ENCODE measurements at places on chromosomes 5 and 9.

DNA sequence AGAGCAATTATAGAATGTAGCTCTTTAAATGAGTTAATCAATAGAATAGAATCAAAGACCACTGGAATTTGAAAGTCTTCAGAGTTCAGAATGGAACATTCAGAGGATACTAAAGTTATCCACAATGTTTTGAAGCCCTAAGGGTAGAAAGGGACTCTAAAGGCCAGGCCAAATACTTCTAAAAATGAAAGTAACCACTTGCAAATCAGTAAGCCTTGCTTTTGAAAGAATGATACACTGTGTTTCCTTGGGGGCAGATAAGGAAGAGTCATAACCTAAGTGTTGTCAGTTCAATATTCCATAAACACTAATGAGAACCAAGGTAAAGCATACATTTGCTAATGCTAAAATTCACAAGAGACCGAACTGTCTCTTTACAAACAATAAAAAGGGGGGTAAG, 813.5 kb downstream of the PTPRD start:
- DNase-seq, result no peak

DNA sequence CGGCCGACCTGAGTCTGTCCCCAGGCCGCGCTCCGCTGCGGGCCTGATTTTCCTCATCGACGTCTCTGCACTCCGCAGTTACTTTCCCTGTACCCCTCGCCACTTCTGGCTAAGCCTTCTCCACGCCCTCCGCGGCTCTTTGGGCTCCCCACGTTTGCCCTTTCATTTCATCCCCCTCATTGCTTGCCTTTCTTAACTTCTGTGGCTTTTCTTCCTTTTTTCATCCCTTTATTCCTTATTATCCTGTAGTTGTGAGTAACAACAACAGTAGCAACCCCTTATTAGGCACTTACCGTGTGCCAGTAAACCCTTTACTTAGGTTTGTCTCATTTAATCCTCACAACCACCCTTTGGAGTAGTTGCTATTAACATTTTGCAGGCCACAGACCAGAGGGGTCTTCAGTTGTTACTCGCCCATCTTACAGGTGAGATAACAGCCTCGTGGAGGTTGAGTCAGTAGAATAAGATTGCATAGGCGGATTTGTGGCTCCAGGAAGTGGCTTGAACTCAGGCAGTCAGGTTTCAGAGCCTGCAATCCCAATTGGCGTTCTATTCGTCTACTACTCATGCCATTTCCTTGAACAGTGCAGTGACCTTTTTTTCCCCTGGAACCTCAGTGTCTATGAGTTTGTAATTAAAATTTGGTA, 724 bp downstream of the TCERG1 start:
- no peak for DNase-seq

- DNase-seq, result no peak
Measured at GRCh38 chr5:134445856-134446818, 34.5 kb upstream of the CDKN2AIPNL start.

GRCh38 chr5:14003513-14003912, 59.0 kb upstream of the DNAH5 start:
- DNase-seq, result no peak

DNA sequence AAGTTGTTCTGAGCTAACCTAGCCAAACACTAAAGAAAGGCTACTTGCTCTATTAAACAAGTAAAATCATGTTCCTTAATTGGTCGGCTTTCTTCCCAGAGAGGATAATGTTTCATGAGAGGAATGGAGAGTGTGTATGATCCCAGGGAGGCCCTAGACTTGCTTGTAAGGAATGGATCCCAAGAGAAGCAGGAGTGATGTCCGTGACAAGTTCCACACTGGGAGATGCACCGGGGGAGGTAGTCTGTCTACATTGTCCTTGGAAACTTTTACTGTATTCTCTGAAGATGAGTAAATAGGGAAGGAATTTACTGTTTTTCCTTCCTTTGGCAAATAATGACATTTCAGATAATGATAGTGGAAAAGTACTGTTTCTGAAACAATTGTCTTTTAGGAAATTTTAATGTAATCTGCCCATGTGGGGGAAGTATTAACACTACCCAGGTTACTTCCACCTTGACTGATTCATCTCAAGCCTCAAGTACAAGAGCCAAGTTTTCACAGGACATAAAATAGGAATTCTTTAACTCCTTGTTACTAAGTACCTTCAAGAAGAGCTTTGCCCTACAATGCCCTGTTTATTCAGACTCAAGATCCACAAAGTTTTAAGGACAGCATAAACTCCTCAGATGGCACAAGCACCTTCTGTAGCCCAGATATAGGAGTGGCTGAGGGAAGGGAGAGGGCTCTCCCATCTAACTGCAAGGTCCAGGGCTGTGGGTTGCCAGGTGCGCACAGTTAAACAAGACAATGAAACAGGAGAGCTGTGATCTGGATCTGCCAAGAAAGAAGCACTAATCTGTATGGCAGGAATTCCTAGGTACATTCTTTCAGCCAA, 152.1 kb downstream of the GNA14 start:
- DNase-seq, result no peak

DNA sequence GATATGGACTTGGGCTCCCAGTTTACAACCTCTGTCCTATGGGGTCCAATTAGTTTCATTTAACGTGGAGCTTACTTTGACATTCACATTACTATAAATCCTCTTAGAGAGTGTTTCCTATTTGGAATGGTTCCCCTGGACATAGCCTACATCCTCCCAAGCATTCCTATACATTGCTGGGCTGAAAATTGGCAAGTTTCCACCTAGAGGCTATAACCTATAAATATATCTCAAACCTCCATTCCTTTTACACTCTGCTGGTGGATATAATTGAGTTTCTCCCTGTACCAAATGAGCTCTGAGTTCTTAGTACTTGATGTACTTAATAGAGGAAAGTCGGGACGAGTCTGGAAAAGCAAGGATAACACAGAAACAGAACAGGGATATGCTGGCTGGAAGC, 172.8 kb downstream of the ASTN2 start:
- no peak for DNase-seq

GRCh38 chr5:135364421-135365262, 34.4 kb downstream of the MACROH2A1 start:
- no peak for DNase-seq

DNA sequence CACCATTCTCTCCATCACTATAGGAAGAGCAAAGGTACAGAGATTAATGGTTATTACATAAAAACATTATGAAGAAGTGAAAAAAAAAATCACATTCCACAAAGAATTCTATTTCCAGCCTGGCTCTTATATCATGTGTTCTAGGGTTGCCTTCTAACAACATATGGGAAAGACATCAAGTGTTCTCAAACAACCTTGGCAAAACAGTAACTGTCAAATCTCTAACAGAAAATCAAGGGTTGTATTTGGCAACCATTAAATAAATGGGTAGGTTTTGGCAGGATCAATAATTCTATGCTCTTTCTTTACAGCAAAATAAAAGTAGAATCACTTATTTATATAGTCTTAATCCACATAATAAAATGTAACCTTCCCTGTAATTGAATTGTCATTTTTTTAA, 728.9 kb downstream of the MAT2B start:
- DNase-seq, result no peak

DNA sequence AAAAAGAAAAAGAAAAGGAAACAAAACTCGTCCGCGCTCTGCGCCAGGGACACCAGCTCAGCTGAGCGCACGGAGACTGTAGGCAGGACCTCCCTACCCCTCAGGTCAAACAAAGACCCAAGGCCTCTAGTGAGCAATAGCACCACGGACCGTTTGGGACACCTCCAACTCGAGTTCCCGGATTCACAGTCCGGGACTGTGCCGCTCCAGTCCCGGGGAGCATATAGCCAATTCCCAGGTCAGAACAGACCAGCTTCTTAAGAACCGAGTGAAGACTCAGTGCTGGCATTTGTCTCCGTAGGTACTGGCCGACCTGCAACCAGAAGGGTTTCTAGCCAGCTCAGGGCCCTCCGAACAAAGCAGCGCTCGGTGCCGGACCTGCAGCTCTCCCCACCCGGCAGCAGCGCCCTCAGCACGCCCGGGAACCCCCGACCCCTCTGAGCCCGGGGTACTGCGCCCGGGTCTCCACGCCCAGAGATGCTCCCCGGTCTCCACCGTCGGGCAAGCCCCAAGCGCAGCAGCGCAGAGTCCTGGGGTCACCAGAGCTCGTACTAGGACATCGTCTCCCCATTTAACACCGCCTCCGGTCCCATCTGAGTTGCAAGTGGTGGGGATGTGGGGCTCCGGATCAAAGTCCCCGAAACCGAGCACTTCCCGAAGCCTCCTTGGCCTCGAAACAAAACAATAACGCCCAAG, 591 bp downstream of the ABCA1 start:
- peak; percentile 3 for DNase-seq

DNA sequence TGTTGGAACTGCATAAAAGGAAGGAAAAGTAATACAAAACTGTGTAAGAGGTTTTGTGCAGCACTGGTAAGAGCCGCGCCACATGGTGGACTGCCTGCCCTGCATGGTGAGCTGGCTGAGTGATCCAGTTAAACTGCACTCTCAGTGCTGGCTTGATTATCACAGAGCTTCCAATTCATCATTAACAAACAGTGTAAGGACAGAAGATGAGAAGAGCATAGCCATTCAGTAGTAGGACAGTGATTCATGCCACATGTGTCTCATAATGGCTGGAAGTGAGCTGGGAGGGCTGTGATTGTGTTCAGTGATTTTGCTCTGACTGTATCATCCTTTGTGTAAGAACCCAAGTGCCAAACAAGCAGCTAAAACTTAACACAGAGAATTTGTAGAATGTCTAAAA, 14.1 kb downstream of the ASPN start:
- DNase-seq, result no peak

DNA sequence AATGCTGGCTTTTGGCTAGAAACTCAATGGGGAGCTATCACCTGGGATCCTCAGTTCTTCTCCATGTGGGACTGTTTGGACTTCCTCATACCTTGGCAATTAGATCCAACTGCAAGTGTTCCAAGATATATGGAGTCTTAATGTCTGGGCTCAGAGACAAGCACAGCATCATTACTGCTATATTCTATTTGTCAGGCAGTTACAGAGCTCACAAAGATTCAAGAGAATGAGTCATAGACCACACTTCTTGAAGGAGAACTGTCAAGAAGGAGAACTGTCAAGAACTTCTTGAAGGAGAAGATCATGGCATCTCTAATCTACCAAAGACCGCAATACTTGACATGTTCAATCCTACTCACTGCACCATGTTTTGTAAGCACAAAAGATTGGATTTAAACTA, 106.8 kb upstream of the NREP start:
- DNase-seq, result no peak

DNA sequence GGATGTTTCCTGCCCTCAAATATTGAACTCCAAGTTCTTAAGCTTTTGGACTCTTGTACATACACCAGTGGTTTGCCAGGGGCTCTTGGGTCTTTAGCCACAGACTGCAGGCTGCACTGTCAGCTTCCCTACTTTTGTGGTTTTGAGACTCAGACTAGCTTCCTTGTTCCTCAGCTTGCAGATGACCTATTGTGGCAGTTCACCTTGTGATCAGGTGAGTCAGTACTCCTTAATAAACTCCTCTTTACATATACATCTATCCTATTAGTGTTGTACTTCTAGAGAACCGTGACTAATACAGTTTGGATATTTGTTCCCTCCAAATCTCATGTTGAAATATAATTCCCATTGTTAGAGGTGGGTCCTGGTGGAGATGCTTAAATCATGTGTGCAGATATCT, 681.9 kb upstream of the ARRDC3 start:
- no peak for DNase-seq

GRCh38 chr5:40271476-40271875, 408.2 kb upstream of the PTGER4 start:
- DNase-seq, result no peak

DNA sequence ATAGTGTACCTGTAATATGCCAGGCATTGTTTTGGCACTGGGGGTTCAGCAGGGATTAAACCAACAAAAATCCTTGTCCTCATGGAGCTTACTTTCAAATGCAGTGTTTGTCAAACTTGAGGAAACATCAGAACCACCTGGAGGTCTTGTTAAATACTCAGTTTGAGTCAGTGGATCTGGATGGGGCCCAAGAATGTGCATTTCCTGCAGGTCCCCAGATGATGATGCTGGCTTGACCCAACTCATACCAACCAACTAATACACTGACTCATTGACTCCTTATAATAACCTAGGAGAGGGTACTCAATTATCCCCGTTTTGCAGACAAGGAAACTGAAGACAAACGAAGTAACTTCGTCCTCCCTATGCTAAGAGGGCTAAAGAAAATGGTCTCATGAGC, 11.3 kb downstream of the WWC1 start:
- no peak for DNase-seq

DNA sequence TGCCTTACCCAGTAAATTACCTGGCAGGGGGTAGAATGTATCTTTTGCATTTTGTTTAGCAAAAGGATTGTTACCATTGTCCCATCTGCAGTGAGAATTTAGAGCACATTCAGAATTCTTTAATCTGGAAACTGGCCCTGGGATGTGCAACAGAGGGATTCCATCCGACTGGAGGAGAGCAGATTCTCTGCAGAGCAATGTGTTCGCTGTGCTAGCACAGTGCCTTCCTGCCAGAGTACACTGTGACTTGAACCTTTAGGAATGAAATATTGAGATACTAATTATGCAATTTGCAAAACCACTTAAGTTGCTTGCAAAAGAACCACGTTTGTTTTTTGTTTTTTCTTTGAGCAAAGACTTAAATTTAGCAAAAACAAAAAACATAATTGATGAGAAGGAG, 22.5 kb upstream of the DMRT1 start:
- no peak for DNase-seq

GRCh38 chr9:13971415-13971814, 342.5 kb downstream of the NFIB start:
- DNase-seq, result no peak

DNA sequence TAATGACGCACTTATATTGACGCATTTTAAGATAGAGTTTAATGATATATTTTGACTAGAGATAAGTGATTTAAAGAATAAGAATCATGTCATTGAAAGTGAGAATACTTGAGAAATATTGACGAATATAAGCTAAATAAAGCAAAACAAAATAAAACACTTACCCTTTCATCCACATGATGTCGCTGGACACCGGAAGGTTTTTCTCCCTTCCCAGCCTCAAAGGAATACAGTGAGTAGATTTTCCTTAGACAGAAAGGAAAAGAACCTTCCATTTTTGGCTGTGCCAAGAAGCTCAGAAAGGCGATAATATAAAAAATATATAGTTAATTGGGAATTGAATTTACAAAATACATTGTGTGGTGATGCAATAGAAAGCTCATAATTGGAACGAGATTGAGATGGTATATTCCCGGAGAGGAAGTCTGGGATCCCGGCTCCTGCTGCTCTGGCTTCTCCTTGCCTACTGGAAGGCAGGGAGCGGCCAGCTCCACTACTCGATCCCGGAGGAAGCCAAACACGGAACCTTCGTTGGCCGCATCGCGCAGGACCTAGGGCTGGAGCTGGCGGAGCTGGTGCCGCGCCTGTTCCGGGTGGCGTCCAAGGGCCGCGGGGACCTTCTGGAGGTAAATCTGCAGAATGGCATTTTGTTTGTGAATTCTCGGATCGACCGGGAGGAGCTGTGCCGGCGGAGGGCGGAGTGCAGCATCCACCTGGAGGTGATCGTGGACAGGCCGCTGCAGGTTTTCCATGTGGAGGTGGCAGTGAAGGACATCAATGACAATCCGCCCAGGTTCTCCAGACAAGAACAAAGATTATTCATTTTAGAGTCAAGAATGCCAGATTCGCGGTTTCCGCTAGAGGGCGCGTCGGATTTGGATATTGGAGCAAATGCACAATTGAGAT, at the start of gene PCDHA5:
PCDHA5 (plus strand) TSS at position 239 of the 906 bp plus-strand sequence.
- DNase-seq, result no peak
